ENCODE measurements at places on chromosomes 2 and 18.

GRCh38 chr18:63887424-63887823 is at the start of gene SERPINB2:
SERPINB2 (plus strand) TSS chr18:63887705; CDS start chr18:63891445, 3,740 bp downstream.
- no peak for DNase-seq

GRCh38 chr2:23145460-23145859 is 239.5 kb upstream of the KLHL29 start:
- DNase-seq, result no peak

DNA sequence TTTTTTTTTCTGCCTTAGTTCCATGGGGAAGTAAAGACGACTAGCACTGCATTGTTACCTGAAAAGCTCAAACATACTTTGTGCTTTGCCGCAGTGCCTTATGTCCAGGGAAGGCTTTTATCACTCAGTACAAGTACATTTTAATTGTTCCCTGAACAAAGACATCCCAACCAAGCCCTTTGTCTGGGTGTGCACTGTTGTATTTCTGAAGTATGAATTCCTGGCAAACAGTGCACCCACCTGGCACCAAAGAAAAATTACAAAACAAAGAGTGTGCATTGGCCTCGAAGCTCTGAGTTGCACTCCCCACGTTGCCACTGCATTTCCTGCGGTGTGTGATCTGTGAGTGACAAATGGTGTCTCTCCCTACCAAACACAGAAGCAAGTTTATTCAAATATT is 858.5 kb upstream of the PIK3C3 start:
- DNase-seq, result no peak

- DNase-seq, result no peak
Observed at GRCh38 chr18:31950583-31950982, 7.7 kb upstream of the TRAPPC8 start.

GRCh38 chr18:58263055-58263957 is 219.3 kb downstream of the NEDD4L start:
- DNase-seq, result no peak

DNA sequence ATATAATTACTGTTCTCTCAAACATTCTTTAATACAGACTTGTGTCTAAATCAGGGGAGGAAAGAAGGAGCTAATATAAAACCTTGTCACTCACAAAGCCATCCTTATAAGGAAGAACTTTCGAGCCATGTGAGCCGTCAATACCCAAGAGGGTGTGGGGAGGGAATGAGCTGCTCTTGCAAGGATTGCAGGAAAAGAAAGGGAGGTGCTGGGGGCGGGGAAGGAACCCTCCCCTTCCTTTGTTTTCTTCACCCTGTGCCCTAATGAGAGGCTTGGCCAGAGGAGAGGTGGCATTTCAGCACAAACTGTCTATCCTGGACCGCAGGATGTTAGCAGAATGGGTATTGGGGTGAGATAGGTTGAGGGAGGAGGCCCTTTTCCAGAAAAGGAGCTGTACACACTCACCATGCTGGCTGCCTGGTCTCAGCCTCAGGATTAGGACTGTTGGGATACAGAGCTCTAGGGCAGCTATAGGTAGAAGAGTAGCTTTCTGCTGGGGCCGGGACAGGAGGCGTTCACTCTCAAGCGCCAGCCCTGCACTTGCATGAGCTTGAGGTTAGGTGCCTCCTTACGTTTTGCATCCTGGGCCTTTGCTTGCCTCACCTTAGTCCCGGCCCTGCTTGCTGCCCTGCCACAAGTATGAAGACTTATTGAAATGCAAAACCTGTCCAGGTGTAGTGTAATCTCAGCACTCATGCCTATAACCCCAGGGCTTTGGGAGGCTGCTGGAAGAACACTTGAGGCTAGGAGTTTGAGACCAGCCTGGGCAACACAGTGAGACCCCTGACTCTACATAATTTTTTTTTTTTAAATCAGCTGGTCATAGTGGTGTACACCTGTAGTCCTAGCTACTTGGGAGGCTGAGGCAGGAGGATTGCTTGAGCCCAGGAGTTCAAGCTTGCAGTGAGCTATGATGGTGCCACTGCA is 190.5 kb downstream of the LOXHD1 start:
- DNase-seq, result no peak

DNA sequence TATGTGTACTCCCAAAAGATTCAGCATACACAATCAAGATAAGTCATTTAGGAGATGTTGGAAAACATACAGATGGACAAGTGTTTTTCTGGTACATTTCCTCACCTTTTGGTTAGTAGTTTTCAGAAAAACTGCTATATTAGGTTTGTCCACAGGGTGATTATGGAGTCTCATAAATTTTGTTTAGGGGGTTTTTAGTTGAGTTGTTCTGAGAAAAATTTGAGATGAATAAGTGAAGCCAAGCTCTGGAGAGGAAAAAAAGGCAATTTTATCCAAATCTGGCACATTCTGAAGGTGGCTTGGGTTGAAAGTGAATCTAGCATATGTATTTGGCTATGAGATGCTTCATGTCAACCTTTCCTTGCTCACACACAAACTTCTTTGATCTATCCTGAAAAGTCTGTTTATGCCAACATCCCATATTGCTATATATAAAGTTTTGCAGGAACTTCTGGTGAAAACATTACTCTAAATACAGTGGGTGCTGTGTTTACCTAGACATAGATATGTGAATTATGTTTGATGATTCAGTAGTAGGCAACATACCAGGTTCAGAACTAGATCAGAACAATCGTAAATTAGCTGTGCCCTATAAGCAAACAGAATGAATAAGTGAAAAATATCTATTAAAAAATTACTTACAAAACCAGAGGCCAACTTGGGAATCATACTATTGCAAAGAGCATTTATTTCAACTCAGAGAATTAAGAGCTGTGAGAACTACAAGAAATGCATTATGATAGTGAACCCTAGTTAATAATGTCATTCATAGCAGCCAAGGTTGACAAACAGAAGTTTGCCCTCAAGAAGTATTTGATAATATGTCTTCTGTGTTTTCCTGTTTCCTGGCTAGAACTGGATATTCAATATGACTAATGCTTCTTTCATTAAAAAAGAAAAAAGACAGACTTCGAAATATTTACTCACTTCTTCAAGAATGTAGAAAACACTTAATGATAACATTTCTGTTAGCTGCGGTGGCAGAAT is 552.0 kb downstream of the IRS1 start:
- no peak for DNase-seq

DNA sequence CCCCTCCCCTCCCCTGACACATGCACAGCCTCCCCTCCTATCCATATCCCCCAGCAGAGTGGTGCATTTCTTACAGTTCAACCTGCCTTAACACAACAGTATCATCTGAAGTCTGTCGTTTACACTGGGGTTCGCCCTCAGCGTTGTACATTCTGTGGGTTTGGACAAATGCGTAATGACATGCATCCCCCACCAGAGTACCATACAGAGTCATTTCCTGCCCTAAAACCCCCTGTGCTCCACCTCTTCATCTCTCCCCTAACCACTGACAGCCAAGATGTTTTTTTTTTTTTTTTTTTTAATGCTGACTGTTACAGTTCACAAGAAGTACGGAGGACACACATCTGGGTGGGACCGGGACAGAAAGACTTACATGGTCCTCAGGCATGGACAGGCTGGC is 22.6 kb downstream of the POMC start:
- DNase-seq, result no peak

GRCh38 chr18:68916734-68917133 is 118.9 kb downstream of the CCDC102B start:
- no peak for DNase-seq

DNA sequence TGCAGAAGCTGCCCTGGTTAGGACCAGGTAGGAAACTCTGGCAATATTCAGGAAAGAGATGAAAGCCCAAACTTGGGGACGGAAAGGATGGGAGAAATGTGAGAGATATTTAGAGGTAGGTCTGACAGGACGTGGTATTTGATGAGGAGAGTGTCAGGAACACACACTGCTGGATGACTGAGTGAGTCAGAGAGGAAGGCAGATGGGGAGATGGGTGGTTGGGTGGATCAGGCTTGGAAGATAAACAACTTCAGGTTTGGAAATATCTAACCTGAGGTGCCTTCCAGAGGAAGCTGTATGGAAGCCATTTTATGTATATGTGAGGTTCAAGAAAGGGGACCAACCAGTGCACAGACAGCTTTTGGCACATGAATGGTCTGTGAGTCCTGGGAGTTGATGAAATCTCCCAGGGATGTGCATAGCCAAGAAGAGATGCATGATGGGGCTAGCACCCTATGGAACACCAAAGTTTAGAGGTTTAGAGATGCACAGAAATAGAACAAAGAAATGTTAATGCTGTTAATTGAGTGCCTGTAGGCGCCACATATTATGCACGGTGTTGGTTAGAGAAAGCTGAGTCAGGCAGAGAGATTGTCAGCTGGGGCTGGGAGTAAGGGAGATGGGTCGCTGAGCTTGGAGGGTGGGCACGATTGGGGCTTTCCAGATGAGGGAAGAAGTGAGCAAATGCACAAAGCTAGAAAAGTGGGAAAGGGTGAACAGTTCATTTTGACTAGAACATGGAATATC is 101.0 kb downstream of the VIT start:
- no peak for DNase-seq

GRCh38 chr18:29172756-29173067 is 995.8 kb upstream of the CDH2 start:
- DNase-seq, result no peak

GRCh38 chr18:13273800-13274199 is 55.2 kb downstream of the LDLRAD4 start:
- DNase-seq, result no peak

GRCh38 chr2:28469947-28470535 is 25.8 kb upstream of the PLB1 start:
- no peak for DNase-seq

DNA sequence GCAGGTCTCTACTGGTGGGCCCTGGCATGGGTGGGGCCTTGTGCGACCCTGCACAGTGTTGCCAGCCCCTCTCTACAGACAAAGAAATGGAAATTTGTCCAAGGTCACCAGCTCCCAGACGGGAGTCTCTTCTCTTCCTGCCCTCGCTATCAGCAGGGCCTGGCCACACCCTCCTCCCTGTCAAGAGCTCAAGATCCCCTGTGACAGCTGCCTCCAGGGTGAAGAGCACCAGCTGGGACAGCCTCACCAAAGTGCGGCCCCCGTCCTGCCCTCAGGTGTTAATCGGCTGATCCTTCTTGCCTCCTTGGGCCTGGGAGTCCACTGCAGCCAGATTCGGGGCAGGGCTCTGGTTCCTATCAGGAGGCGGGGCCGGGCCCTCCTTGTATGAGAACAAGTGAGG is 259.1 kb downstream of the TWIST2 start:
- no peak for DNase-seq

DNA sequence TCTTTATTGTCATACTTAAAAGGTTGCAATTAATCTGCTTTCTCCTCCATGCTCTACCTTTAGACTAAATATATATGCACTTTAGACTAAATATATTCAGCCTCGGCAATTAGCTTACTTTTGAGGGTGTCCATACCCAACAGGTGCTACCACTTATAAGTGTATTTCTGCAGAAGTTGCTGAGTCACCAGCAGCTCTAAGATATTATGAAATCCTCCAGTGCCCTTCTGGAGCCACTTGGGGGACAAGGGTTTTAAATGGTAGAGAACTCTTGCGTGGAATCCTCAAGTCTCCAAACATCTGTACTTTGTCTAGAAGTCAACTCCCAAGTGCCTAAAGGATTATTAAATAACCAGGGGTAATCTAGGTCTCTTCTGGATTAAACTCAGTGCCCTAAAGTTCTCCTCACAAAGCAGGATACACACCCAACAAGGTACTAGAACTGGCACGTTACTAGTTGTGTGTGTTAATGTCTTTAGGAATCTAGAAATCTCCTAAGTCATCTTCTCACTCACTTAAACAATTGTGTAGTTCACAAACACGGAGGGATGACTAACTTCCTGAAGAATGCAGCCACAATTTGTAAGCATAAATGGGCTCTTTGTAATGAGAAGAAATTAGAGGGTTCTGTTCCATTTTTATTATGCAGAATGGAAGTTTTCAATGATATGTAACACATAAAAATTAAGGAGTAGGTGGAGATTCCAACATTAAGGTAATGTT is 159.7 kb downstream of the CD226 start:
- DNase-seq, result no peak

DNA sequence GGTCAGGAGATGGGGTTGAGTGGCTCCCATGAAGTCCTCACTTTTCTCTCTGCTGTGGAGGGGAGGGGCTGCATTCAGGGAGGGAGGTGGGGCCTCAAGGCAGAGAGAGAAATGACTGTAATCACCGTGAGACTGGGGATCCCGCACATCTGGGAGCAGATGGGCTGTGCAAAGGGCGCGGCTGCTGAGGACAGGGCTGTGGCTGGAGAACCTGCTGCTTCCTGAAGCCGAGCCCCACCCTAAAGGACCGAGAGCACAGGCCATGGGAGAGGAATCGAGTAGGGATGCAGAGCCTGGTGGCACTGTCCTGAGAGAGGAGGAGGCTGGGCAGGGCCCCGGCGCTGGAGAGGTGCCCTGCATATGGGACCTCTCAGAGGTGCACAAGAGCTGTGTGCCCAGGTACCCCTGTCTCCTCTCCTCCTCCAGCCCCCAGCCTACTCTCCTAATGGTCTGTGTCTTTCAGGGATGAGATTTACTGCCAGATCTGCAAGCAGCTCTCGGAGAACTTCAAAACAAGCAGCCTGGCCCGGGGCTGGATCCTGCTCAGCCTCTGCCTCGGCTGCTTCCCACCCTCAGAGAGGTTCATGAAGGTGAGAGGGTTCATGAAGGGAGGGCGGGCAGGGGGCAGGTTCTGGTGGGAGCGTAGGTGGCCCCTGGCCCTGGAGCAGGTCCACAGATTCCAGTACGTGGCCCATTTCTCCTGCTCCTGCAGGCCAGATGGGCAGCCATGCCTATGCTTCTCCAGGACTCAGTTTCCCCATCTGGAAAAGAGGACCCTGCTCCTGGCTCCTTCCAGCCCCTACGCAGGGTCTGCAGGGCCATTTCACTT is 25.9 kb upstream of the GPR17 start:
- DNase-seq, result peak; percentile 5

- DNase-seq, result no peak
Observed at GRCh38 chr2:192419786-192420185, 225.1 kb upstream of the TMEFF2 start.

DNA sequence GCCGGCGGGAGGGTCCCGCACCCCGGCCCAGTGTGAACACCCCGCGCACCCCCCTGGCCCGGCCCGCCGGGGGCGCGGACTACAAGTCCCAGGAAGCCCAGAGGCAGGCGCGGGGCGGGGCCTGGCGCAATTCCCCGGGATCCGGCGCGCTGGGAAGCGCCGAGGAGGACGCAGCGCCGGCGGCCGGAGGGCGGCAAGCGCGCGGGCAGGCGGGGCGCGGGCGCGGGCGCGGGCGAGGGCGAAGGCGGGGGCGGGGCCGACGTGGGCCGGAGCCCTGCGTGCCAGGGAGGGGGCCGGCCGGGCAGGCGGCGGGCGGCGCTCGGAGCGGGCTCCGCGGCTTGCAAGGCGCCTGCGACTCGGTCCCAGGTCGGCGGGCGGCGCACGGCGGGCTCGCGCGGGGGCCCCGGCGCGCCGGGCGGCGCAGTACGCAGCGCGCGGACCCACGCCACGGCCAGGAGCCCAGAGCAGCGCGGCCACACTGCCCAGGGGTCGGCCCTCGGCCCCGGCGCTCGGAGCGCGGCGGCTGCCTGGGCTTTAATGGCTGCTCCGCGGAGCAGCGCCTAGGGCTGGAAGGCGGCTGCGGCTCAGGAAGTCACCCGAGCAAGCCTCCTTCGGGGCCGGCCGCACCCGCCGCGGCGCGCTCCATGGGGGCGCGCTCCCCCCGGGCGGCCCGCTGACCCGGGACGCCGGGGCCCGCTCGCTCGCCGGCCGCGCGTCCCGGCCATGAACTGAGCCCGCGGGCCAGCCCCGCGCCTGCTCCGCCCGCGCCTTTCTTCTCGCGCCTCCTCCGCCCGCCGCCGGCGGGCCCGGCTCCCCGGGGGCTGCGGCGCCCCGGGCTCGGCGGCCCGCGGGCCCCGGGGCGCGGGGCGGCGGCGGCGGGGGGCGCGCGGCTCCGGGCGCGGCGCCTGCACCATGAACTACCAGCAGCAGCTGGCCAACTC is at the start of gene AGAP1:
AGAP1 (plus strand) TSS at position 269 of the 941 bp plus-strand sequence.
- peak; percentile 91 for DNase-seq

- DNase-seq, result peak; percentile 31
Observed at GRCh38 chr18:21997207-21998143, 171.9 kb upstream of the GATA6 start.
